H1 (cell line): ENCODE measurements at places on chromosomes 4 and X. TPM values are rescaled to one million over a fixed set of nuclear protein-coding genes. Genes with fewer than 3 reads are reported as not detected.
A peak's percentile ranks its signal among the peaks of the same experiment; 100 is the strongest.

The FAT4 gene
- 5.0 and 5.3 TPM in 2 replicates for total RNA-seq

The MAGEA2B gene
- 0.29 TPM in 1 of 2 replicates, not detected in the other for total RNA-seq

DNA sequence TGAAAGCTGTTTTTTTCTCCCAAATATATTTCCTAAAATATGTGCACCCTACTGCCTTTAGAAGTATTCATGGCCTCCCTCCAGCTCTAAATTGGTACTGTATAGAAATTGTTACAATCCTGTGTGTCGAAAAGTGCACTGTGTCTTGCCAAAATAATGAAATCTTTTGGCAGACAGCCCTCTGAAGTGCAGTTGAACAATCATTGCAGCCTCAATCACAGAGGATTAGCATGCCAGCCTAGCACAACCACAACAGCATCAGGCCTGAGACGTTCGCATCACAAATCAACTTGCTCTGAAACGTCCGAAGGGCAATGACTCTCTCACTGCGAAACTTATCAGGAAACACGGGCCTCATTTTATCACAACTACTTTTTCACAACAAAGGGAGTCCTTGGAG lies 99.0 kb downstream of the ANOS1 start:
- H3K4me3 ChIP-seq = no peak overlapping the region
- peaks cover 4% of the 10 kb centered on the region; the same call in 1 of the 2 replicates for H3K4me1 ChIP-seq
- DNase-seq = no peak
- H3K36me3 ChIP-seq = no peaks in the 10 kb centered on the region

GRCh38 chr4:108649863-108650211 lies 562 bp upstream of the OSTC start:
- peak overlapping the region; percentile 86 for H3K4me3 ChIP-seq
- no peak for DNase-seq
- H3K27me3 ChIP-seq = no peaks in the 10 kb centered on the region
- H3K36me3 ChIP-seq = no peaks in the 10 kb centered on the region

GRCh38 chrX:2967998-2968909 lies 38.1 kb upstream of the ARSH start:
- H3K4me3 ChIP-seq = no peak overlapping the region
- H3K27ac ChIP-seq = no peak overlapping the region
- H3K27me3 ChIP-seq = no peaks in the 10 kb centered on the region
- H3K4me1 ChIP-seq = no peaks in the 10 kb centered on the region
